Anterior cingulate cortex (tissue), 58 donors: ENCODE measurements at places on chromosomes 11 and 22.

DNA sequence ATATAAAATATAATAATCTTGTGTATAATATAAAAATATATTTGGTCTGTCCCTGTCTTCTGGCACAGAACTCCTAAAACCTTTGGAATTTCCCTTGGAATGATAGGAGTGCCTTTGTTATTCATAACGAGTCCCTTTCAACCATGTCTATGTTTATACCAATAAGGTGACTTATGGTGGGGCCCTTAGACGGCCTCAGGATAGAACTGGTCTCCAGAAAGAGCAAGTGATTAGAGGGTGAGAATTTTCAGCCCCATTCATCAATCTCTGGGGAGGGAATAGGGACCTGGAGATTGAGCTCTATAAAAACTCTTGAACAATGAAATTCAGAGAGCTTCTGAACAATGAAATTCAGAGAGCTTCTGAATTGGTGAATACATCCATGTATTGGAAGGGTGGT lies 18.4 kb upstream of the PICALM start:
- DNase-seq: no peak

GRCh38 chr11:109968299-109968698 lies 124.9 kb upstream of the ZC3H12C start:
- DNase-seq: no peak

- DNase-seq: no peak
Observed at GRCh38 chr11:13338427-13339069, 61.0 kb downstream of the BMAL1 start.

- DNase-seq: no peak
Observed at GRCh38 chr11:3192511-3193372, 25.9 kb downstream of the MRGPRG start.

GRCh38 chr22:22141771-22142591 lies 102.6 kb upstream of the VPREB1 start:
- DNase-seq: no peak

DNA sequence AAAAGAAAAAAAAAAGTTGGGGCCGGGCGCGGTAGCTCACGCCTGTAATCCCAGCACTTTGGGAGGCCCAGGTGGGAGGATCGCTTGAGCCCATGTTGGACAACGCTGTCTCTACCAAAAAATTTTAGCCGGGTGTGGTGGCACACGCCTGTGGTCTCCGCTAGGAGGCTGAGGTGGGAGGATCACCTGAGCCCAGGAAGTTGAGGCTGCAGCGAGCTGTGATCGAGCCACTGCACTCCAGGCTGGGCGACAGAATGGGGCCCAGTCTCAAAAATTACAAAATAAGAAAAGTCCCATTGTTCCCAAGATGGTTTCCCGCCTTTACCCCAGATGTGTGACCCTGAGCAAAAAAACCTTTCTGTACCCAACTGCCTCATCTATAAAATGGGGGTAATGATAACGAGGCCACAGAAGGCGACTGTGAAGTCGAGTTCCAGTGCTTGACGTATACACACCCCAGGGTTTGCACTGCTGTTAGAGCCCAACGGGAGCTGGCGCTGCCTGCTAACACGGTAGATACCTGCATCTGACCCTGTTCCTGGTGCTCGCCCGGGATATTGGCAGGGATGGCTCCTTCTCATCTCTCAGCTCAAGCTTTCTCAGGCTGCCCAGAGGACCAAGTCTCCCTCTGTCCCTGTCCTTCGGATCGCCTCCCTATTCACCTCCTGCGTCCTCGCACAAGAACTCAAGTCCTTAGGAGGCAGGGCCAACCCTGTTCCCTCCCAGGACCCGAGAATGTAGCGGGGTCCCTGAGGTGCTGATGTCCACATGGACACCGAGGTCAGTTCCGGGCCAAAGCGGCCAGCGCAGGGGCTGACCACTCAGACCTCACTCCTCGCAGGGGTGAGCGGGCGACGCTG lies 1.1 kb upstream of the RPLP2 start:
- no peak for DNase-seq

DNA sequence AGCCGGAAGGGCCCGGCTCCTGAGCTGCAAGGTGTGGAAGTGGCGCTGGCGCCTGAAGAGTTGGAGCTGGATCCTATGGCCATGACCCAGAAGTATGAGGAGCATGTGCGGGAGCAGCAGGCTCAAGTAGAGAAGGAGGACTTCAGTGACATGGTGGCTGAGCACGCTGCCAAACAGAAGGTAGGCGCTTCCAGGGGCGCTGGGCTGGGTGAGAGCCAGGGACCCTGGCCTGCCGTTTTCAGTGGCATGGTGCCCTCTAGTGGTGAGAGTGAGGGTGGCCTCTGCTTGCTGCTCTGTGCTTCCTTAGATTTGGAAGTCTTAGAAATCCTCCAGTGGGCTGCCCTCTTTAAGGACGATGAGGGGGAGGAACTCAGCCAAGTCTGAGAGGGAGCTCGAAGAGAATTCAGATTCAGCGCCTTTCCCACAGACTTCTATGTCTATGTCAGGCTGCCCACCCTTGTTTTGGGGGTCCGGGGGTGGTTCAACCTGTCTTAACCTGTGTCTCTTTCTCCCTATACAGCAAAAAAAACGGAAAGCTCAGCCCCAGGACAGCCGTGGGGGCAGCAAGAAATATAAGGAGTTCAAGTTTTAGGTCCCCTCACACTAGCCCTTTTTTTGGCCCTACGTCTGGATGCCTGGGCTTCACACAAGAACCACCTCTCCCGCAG lies 1.8 kb upstream of the PACS1 start:
- peak; percentile 58 for DNase-seq

DNA sequence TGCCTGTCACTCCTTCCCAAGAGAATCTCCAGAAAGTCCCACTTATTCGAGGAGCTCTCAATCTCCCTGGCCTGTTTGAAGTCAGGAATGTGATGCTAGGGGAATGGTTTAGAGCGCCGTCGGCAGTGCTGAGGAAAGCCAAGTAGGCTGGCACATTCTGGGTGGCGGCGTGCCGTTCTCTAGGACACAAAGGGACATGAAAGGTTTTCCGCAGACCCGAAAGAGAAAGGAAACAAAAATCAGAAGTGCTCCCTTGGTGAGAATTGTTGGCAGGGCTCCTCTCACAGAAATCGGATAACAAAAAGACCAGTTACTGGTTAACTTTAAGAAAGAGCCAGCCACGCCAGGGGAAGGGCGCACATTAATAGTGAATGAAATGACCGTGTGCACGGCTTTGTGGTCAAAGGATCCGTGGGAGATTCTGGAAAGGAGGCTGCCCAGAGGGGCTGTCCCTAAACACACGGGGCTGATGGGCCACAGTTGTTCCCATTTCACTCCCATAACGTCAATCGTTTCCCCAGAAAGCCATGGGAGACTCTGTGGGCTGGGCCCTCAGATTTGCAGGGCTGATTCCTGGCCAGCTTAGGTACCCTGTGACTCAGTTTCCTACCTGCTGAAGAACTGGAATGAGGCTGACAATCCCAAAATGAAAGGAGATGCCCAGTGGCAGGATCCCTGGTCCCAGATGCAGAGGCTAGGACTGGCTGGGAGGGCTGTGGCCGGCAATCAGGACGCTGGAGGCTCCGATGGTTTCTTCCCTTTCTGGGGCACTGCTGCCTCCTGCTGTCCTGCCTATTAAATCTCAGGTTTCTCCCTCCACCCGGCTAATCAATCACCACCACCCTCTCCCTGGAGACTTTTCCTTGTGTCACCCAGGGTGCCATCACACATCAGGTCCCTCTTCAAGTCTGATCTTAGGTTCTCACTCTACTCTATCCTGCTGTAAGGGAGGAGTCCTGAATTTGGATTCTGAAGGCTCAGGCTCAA lies 82.3 kb downstream of the RCN1 start:
- DNase-seq: no peak

- no peak for DNase-seq
Observed at GRCh38 chr11:84922212-84922805, 704.8 kb downstream of the DLG2 start.

DNA sequence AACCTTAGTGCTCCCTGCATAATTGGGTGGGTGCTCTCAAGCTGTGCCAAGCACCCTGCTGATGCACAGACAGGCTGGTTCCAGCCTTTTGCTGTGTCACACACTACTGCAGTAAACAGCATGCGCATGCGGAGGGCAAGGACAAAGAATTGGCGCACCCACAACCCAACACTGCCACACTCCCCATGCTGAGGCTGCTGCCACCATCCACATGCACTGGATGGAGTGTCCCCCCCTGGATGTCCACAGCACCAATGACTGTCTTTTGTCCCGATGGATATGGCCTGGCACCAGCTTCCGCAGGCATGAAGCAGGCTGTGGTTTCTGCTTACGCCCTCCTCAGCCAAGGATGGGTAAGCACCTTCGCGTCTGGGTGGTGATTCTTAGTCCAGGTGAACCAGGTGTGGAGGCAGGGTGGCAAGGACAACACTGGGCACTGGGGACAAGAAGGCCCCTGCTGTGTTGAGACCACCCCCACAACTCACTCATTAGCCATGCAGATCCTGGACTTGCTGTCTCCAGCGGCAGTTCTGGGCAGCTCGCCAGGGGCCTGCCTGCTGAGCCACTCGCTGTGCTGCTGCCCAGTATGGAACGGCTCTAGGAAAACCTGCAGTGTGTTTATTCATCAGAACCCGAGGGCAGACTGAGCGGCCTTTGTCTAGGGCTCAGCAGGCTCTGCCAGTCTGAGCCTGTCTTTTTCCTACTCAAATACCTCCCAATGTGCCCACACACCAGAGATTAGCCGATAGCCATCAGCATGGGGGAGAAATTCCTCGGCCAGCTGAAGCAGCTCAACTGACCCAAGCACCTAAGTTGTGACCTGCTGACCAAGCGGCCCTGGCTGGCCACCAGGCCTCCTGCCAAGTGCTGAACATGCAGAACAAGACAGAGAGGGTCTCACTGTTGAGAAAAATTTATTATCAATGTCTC lies 8.2 kb upstream of the NAP1L4 start:
- DNase-seq: peak; percentile 94

DNA sequence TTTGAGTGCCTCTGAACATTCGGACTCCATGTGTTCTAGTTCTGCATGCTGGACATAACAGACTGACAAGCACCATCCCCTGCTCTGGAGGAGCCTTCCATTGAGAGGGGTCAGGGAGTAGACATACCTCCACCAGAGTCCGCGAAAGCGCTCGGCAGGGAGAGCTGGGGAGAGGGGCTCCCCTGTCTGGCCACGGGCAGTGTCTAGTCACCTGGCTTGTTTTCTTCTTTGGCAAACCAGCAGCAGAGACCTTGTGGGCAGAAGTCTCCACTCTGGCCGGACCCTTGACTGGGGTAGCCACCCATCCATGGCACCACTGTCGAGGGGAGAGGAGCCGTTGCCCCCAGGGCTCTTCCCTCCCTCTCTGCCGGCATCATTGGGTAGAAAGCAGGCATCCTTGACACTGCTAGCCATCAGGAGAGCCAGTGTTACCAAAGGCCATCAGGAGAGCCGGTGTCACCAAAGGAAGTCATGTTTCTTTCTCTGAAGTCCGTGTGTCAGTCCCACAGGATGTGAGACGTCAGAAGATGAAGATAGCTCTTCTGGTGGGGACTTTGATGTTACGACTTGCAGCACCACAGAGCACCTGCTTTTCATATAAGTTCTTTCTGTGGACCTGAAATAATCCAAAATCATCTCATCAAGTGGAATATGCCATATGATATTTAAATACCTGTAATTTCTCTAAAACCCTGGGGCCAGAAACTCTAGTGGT lies 305.6 kb downstream of the TBC1D22A start:
- no peak for DNase-seq

DNA sequence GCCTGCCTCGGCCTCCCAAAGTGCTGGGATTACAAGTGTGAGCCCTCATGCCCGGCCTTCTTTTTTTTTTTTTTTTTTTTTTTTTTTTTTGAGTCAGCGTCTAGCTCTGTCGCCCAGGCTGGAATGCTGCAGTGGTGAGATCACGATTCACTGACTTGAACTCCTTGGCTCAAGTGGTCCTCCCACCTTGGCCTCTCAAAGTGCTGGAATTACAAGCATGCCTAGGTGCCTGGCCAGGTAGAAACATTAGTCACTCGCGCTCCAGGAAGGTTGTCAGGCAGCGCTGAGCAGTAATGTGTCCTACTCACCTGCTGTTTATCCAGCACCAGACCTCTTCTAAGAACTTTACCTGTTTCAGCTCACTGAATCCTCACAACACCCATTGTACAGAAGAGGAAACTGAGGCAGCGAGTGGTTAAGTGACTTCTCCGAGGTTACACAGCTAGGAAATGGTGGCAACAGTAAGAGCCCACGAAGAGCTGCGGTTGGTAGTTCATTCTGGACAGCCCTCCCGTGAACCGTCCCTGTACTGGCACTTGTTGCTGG lies 496 bp upstream of the CST6 start:
- no peak for DNase-seq

DNA sequence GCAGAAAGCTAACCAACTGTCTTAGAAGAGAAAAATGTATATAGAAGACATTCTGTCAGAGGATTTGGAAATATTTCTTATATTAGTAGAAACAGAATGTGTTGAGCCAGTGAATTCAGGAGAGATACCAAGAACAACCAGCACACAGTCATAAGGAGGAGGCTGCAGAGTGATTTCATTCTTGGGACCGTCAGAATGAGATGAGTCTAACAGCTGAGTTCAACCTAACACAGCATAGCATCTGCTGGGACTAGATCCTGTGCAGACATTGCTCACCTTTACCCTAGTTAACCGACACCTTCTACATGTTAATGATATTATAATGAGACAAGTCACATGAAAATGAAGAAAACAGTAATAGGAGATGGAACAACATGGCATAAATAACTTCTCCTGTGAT lies 85.5 kb downstream of the XRRA1 start:
- no peak for DNase-seq

DNA sequence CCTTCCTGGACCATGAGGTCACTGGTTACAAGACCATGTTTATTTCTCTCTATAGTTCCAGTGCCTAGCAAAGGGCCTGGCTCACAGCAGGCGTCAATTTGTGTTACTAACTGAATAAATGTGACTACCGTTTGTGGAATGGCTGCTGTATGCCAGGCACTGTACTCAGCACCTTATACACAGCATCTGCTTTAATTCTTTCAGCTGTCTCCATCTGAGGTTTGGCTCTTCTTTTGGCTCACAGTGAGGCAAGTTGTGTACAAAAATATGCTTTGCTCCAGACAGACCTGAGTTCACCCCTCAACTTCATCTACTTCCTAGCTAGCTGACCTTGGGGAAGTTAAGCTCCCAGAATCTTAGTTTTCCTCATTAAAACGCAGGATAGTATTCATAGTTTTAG lies 75.3 kb upstream of the PHOX2A start:
- DNase-seq: no peak

DNA sequence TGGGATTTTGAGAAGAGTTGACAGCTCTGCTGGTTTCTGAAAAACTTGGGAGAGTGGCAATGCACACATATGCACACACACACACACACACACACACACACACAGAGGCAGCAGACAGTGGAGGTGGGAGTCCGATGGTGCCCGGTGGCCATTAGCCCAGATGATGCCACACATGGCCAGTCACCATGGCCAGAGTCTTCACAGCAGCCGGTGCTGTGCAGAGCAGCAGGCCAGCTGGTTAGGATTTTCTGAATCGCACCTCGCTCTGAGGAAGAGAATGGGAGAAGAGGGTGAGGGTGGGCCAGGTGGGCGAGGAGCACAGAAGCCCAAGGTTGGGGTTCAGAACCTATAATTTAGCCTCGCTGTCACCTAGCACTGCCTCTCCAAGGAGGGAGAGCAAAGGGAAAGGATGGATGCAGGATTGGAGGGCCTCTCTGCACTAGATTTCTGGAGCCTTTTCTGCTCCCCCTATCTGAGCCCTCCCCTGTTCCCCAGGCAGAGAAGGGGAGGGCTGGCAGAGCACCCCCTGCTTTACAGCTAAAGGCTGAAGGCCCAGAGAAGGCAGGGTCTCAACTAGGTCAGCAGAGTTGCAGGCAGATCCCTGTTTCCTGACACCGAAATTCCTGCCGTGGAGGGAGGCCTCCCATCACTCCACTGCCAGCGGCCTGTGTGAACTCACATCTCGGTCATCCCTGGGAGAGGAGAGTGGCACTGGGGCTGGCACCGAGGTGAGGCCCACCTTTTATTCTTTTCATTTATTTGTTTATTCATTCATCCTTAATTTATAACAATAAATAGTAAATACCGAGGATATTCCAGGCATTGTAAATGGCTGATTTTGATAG lies 25.8 kb upstream of the FXYD6 start:
- no peak for DNase-seq
